ENCODE measurements at places on chromosomes 2 and 18. TPM values are rescaled to one million over a fixed set of nuclear protein-coding genes. Genes with fewer than 3 reads are reported as not detected.

Gene SAG
- total RNA-seq = not detected

Gene CCDC150
- 4.3 TPM for total RNA-seq

Gene KCNG2
- not detected for total RNA-seq

Gene G6PC2
- not detected for total RNA-seq

Gene HOXD10
- total RNA-seq = 13.8 TPM

Gene MLPH
- 44.1 TPM for total RNA-seq

Gene HADHB
- total RNA-seq = 104 TPM

Gene PROC
- total RNA-seq = not detected

Gene GATA6
- total RNA-seq = 1.4 TPM

Gene STARD6
- 0.34 TPM for total RNA-seq

Gene TMEM87B
- 45.1 TPM for total RNA-seq

Gene BBS5
- 4.8 TPM for total RNA-seq

Gene NXPH2
- total RNA-seq = not detected

Gene KCNK3
- total RNA-seq = not detected

Gene KIF3C
- total RNA-seq = 17.7 TPM

Gene COA5
- total RNA-seq = 12.5 TPM

Gene ACTR3
- total RNA-seq = 663 TPM

Gene R3HDM1
- total RNA-seq = 37.1 TPM
